Esophagus mucosa (tissue), 1 donor: ENCODE measurements at places on chromosomes 11 and 22. TPM values are rescaled to one million over a fixed set of nuclear protein-coding genes. Genes with fewer than 3 reads are reported as not detected.

The OR4D5 gene
- not detected for total RNA-seq

The TUBGCP6 gene
- 14.8 TPM for total RNA-seq

The APOL4 gene
- 3.5 TPM for total RNA-seq

The BAIAP2L2 gene
- 4.5 TPM for total RNA-seq

DNA sequence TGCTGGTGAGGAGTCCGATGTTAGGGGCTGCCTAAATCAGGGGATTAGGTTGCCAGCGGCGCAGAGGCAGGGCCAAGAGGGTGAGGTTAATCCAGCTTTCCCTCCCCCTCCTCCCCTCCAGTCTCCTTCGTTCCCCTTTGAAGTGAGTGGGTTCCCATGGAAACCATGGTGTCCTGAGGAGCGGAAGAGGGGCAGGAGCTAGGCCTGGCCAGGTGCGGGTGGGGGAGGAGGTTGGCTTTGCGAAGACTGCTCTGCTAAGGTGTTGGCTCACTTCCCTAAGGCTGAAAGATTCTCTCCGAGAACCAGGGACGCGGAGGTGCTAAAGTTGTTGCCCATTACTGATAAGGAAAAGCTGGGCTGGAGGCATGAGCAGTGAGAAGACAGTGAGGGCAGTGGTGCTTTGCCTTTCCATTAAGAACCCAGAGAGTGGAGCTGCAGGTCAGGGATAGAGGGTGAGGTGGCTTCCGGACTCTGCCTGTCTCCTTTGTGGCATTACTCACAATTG lies 124.6 kb downstream of the FEZ1 start:
- no peak for ATAC-seq

- ATAC-seq = no peak
Observed at GRCh38 chr11:113296447-113297205, 17.8 kb upstream of the TTC12 start.

GRCh38 chr11:38425578-38425977 lies 1827.5 kb upstream of the RAG2 start:
- ATAC-seq = no peak

GRCh38 chr11:11975201-11976092 lies 33.0 kb downstream of the DKK3 start:
- no peak for ATAC-seq

DNA sequence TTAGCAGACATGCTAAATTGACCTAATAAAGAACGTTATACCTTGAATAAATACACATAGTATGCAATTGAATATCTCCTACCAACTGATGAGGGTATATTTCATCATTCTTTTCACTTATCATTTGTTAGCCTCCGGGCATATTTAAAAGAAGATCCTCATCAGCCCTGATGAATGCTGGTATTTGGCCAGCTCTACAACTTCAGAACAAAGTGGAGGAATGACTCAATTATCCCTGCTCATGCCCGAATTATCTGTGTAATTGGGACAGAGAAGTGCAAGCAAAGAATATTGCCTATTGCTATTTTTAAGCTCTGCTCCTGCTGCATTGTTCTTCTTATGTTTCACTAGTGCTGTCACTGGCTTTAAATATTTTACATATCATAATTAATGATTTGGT lies 622.1 kb downstream of the METTL15 start:
- no peak for ATAC-seq

DNA sequence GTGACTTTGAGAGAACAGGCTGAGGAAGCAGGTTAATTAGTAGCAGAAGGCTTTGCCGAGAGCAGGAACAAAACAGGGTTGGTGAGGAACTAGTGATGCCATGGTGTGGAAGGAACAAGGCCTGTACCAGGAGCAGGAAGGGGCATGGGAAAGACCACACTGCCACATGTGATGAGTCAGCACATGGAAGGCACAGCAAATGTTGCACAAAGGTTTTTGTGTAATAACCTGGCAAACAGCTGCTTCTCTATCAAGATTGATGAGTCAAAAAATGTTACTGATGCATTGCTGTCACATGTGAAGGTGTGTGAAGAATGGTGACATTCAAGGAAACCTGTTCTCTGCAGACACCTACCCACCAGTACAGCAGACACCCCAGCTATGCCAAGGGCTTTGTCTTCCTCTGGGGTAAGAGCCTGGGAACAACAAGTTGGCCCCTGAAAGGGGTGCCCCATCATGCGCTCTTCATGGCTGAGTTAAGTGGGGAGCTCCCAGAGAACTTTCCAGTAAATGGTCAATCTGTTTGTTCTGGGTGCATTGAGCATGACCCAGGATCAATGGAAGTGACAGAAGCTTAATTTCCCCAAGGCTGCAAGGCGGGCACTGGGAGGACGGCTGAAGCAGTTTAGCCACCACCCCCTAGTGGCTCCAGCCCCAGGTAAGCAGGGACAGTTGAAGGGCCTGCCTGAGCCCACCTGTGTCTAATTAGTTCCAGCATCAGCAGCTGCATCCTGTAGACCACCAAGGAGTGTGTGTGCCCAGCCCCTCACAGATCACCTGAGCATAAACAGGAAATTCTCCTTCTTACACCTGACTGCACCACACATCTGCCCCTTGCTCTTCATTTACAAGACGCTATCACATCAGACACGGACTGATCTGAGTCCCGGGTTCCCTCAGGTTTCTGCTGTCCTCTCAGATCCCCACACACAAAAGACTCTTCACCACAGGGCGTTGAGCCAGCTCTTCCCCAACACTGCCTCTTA lies 47.6 kb downstream of the GGTLC2 start:
- ATAC-seq = no peak
